ENCODE measurements at places on chromosomes 2 and 18. TPM values are rescaled to one million over a fixed set of nuclear protein-coding genes. Genes with fewer than 3 reads are reported as not detected.

Gene IL18R1
- total RNA-seq = 2.3 TPM

Gene EFEMP1
- 20.8 TPM for total RNA-seq

Gene DQX1
- total RNA-seq = 13.3 TPM

Gene UGT1A8
- total RNA-seq = 0.35 TPM

Gene CCDC74B
- total RNA-seq = 0.76 TPM

GRCh38 chr18:60549338-60549960 is 176.9 kb upstream of the MC4R start:
- H3K27ac ChIP-seq = no peak overlapping the region
- H3K4me1 ChIP-seq = no peaks in the 10 kb centered on the region
- no peak for DNase-seq

- no peak within 1 kb of the TSS for H3K27ac ChIP-seq
- H3K27me3 ChIP-seq = peaks cover 42% of the 10 kb centered on the region
- peaks cover 30% of the 10 kb centered on the region for H3K4me1 ChIP-seq
- no peak for DNase-seq
- H3K36me3 ChIP-seq = no peaks in the 10 kb centered on the region
These were observed at the start of gene ADCYAP1 for GRCh38 chr18:904218-905090. Gene ADCYAP1 (plus strand): TSS chr18:904871. CDS start chr18:905387, 516 bp downstream.

DNA sequence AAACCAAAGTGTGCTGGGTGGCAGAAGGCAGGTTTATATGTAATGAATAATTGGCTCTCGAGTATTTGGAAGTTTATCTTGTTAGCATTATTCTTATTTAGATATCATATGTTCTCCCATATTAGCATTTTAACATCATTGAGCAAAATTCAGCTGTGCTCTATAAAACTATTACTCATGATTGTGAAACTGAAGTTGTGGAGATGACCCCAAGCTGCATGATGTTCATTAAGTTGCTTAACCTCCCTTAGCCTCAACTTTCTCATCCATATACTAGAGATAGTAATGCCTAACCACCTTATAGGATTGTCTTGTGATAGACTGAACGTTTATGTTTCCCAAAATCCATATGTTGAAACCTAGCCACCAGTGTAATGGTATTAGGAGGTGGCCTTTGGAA is 346.3 kb downstream of the SATB2 start:
- H3K36me3 ChIP-seq = no peaks in the 10 kb centered on the region
- H3K27me3 ChIP-seq = no peaks in the 10 kb centered on the region
- no peak overlapping the region for H3K27ac ChIP-seq
- DNase-seq = no peak
- no peak overlapping the region for H3K4me3 ChIP-seq

DNA sequence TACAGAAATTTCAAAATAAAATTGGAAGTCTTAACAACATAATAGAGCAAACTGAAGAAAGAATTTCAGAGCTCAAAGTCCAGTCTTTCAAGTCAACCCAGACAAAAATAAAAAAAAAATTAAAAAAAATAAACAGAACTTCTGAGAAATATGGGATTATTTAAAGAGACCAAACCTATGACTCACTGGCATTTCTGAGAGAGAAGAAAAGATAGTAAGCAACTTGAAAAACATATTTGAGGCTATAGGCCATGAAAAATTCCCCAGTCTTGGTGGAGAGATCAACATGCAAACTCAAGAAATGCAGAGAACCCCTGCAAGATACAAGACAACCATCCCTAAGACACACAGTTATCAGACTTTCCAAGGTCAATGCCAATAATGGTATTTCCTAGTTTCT is 167.4 kb downstream of the RNF144A start:
- no peak overlapping the region for H3K4me3 ChIP-seq
- no peak for DNase-seq
- no peaks in the 10 kb centered on the region for H3K4me1 ChIP-seq
- no peaks in the 10 kb centered on the region for H3K36me3 ChIP-seq
- no peaks in the 10 kb centered on the region for H3K27me3 ChIP-seq
- no peak overlapping the region for H3K27ac ChIP-seq

DNA sequence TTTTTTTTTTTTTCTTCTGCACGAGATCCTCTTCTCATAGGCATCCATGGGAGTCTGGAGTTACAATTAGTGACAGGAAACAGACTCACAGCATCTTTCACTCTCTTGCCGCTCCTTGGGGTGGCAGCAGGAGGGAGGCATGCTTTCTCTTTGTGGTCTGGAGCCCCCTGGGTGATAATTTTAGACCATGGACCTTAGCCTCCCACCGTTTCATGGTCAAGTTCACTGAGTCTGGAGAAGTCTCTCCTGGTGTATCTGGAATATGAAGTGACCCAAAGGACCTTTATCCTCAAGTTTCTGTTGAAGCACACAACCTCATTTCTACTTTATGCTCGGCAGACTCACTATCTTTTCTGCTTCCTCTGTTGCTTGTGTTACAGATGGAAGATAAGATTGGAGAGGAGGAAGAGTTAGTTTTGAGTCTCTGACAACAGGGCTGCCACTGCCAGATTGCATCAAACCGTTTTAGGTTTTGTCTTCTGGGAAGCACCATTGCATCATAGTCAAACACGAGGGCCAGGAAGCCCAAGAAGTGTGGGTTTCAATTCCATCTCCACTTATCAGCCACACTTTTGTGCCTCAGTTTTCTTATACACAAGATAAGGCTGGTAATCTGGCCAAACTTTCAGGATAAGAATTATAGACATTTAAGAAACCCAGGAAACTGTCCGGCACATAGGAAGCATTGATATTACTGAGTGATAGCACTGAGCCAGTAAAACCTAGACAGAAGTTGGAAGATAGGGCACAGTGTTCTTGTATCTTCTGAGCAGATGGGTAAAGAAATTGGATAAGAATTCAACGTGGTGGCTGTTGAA is 62.3 kb downstream of the ADCYAP1 start:
- H3K36me3 ChIP-seq = no peaks in the 10 kb centered on the region
- no peak for DNase-seq
- H3K27ac ChIP-seq = no peak overlapping the region
- H3K4me3 ChIP-seq = no peak overlapping the region

DNA sequence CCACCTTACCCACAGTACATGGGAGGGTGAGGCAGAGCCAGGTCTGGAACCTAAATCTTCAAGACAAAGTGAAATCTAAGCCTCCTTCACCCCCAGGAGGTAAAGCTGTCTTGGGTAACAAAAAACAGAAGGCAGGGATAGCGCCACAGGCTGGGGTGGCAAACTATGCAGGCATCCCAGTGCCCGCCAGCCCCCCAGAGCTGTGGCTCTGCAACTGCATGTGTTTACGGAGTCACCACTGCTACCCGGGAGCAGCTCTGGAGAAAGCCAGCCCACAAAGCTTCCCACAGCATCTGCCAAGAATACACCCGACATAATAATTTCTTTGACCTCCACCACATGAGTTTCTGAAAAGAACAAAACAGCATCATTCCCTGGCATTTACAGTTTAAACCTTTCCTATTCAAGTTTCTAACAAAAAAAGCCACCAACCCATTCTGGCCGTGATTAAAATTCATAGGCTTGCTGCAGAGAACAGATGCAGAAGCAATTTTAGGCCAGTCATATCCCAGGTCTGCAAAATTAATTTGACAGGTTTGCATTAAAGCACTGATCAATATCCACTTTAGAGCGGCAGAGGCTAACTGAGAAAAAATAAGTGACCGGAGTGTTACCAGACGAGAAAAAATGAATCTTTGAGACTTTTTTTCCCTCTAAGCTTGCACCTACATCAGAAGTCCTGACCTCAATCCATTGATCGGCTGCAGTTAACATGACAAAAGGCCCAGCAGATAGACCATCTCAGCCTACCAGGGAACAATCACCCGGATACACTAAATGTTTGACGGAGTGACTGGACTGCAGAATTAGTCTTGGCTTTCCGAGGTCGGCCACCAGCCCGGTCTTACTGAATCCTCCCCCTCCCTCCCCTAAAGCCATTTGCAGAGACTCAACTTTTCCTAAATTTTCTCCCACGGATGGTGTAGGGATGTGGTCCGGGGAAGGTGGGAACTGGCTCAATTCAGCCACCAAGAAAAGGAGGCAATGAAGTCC is 309.6 kb upstream of the SKOR2 start:
- no peak for DNase-seq
- H3K27me3 ChIP-seq = no peaks in the 10 kb centered on the region
- no peaks in the 10 kb centered on the region for H3K36me3 ChIP-seq
- no peak overlapping the region for H3K27ac ChIP-seq
- H3K4me1 ChIP-seq = no peaks in the 10 kb centered on the region

GRCh38 chr2:209771474-209772289 is at the start of gene UNC80:
Gene UNC80 (plus strand): TSS chr2:209771832. CDS start chr2:209772073, 241 bp downstream.
- H3K27ac ChIP-seq = no peak within 1 kb of the TSS
- no peaks in the 10 kb centered on the region for H3K27me3 ChIP-seq
- no peaks in the 10 kb centered on the region for H3K4me1 ChIP-seq
- no peaks in the 10 kb centered on the region for H3K36me3 ChIP-seq

- DNase-seq = no peak
- H3K4me3 ChIP-seq = no peak overlapping the region
- peaks cover 86% of the 10 kb centered on the region for H3K4me1 ChIP-seq
- H3K27ac ChIP-seq = no peak overlapping the region
- H3K36me3 ChIP-seq = no peaks in the 10 kb centered on the region
These were observed 138.2 kb downstream of the HDAC4 start for GRCh38 chr2:239262484-239263230.

DNA sequence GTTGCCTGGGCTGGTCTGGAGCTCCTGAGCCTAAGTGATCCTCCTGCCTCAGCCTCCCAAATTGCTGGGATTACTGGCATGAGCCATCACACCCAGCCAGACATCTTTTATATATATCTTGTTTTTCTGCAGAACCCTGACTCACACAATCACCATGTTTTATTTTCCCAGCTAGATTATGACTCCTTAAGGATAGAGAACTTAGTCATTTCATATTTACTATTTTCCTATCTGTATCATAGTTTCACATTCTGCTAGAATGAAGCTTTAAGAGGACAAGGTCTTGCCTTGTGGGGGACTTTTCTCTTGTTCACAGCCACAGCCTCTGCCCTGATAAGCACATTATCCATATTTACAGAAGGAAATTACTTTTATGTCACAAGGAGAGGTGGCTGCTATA is 73.9 kb downstream of the LBH start:
- no peaks in the 10 kb centered on the region for H3K27me3 ChIP-seq
- DNase-seq = no peak
- H3K4me3 ChIP-seq = no peak overlapping the region
- H3K27ac ChIP-seq = no peak overlapping the region

- H3K4me1 ChIP-seq = no peaks in the 10 kb centered on the region
- no peak overlapping the region for H3K4me3 ChIP-seq
- no peaks in the 10 kb centered on the region for H3K36me3 ChIP-seq
These were observed 360.2 kb downstream of the SETBP1 start for GRCh38 chr18:45040879-45041278.

- no peaks in the 10 kb centered on the region for H3K4me1 ChIP-seq
- no peak for DNase-seq
- no peaks in the 10 kb centered on the region for H3K27me3 ChIP-seq
- no peaks in the 10 kb centered on the region for H3K36me3 ChIP-seq
- H3K27ac ChIP-seq = no peak overlapping the region
- H3K4me3 ChIP-seq = no peak overlapping the region
These were observed 193.0 kb upstream of the NETO1 start for GRCh38 chr18:73060666-73061288.

- peaks cover 60% of the 10 kb centered on the region for H3K27me3 ChIP-seq
- H3K4me3 ChIP-seq = no peak overlapping the region
- H3K36me3 ChIP-seq = no peaks in the 10 kb centered on the region
These were observed 1.5 kb downstream of the DLX2 start for GRCh38 chr2:172100935-172101820.

- no peaks in the 10 kb centered on the region for H3K4me1 ChIP-seq
- no peak overlapping the region for H3K27ac ChIP-seq
- H3K27me3 ChIP-seq = no peaks in the 10 kb centered on the region
- DNase-seq = no peak
- H3K36me3 ChIP-seq = no peaks in the 10 kb centered on the region
- H3K4me3 ChIP-seq = no peak overlapping the region
These were observed 205.4 kb downstream of the PPP1R1C start for GRCh38 chr2:182191061-182191460.

GRCh38 chr2:25558262-25558661 is 115.1 kb downstream of the DTNB start:
- H3K27ac ChIP-seq = no peak overlapping the region
- H3K36me3 ChIP-seq = no peaks in the 10 kb centered on the region
- H3K4me3 ChIP-seq = no peak overlapping the region
- DNase-seq = no peak
- H3K27me3 ChIP-seq = no peaks in the 10 kb centered on the region

Measured in esophagus squamous epithelium (tissue), 5 donors.